ENCODE measurements at places on chromosomes 4 and X. TPM values are rescaled to one million over a fixed set of nuclear protein-coding genes. Genes with fewer than 3 reads are reported as not detected.

DNA sequence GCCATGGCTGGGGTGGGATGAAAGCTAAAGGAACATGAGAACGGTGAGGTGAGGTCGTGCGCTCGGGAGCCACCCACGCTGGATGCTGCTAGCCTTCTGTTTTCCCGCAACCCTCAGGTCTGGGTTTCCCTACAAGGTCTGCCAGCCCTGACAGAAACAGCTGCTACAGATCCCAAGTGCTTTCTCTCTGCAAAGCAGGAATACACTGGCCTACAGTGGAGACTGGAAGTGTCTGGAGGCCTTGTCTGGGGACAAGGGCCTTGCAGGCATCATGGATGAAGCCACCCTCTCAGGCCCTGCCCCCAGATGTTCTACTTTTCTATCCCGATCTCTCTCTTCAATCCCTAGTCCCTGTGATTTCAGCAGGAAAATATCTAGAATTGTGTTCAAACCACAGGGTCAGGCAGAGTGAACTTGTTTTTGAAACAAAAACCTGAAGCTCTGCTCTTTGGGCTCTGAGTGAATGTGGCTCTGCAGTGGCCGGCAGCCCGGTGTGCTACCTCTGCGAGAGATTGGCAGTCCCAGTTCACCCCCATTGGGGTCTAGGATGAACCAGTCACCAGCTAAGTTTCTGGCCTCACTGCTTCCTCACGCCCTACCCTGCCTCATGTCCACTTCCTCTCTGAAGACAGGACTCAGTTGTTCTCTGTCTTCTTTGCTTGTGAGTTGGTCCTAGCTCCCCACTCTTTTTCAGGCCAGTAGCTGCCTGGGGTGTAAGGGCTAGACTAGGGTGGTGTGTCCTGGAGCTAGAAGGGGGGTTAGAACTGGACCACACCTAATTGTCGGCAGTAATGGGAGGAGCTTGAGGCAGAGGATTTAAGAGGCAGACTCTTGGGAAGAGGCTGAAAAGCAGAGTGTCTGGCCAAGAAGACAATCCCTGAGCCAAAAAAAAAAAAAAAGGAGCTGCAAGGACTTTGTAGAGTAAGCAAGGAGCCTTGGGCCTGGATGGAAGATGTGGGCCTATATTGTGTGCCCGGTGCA, 89.6 kb downstream of the RTL5 start:
- peak; percentile 51 for DNase-seq
- no peaks in the 10 kb centered on the region for H3K27me3 ChIP-seq
- H3K27ac ChIP-seq, result peak overlapping the region; percentile 40
- no peak overlapping the region for H3K4me3 ChIP-seq
- no peaks in the 10 kb centered on the region for H3K36me3 ChIP-seq
- peaks cover 12% of the 10 kb centered on the region for H3K4me1 ChIP-seq

P2RY4 gene
- polyA plus RNA-seq, result 0.06 TPM

SFRP2 gene
- polyA plus RNA-seq, result 17.4 TPM

TMEM144 gene
- polyA plus RNA-seq, result 3.7 TPM

ADGRG4 gene
- polyA plus RNA-seq, result not detected

SSX4B gene
- not detected for polyA plus RNA-seq

MED12 gene
- 10.3 TPM for polyA plus RNA-seq

SHISA3 gene
- polyA plus RNA-seq, result 1.00 TPM

SGMS2 gene
- polyA plus RNA-seq, result 32.2 TPM

GRCh38 chr4:6229671-6230501, 29.5 kb upstream of the JAKMIP1 start:
- no peak overlapping the region for H3K27ac ChIP-seq
- DNase-seq, result no peak
- no peak overlapping the region for H3K4me3 ChIP-seq
- H3K36me3 ChIP-seq, result no peaks in the 10 kb centered on the region
- H3K27me3 ChIP-seq, result peaks cover 6% of the 10 kb centered on the region
- H3K4me1 ChIP-seq, result no peaks in the 10 kb centered on the region

- no peaks in the 10 kb centered on the region for H3K4me1 ChIP-seq
- no peak overlapping the region for H3K27ac ChIP-seq
- H3K36me3 ChIP-seq, result no peaks in the 10 kb centered on the region
- H3K27me3 ChIP-seq, result no peaks in the 10 kb centered on the region
- DNase-seq, result no peak
Observed at GRCh38 chr4:72701987-72702819, 133.2 kb upstream of the ADAMTS3 start.

FRMD7 gene
- polyA plus RNA-seq, result 0.03 TPM

BEX3 gene
- polyA plus RNA-seq, result 95.2 TPM

All from lung (tissue), 17 donors.